ENCODE measurements at places on chromosomes 6 and 20. TPM values are rescaled to one million over a fixed set of nuclear protein-coding genes. Genes with fewer than 3 reads are reported as not detected.
A peak's percentile ranks its signal among the peaks of the same experiment; 100 is the strongest.

DNA sequence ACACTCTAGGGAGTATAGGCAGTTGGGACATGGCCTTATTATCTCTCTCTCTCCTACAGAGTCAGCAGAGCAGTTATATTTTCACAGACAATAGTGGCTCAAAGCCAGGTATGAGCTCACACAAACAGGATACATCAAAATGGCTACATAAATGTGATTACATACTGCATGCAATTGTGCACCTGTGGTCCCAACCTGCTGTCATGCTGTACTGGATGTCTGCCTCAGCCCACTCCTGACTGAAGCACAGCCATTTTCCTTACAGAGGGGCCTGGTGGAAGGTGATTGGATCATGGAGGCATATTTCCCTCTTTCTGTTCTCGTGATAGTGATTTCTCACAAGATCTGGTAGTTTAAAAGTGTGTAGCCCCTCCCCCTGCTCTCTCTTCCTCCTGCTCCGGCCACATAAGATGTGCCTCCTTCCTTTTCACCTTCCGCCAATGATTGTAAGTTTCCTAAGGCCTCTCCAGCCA, 37.0 kb upstream of the SAMHD1 start:
- H3K4me1 ChIP-seq, result peaks cover 6% of the 10 kb centered on the region
- no peaks in the 10 kb centered on the region for H3K36me3 ChIP-seq
- H3K27me3 ChIP-seq, result no peaks in the 10 kb centered on the region
- H3K27ac ChIP-seq, result no peak overlapping the region
- H3K4me3 ChIP-seq, result no peak overlapping the region
- no peak for DNase-seq

- no peaks in the 10 kb centered on the region for H3K27me3 ChIP-seq
- no peak overlapping the region for H3K4me3 ChIP-seq
- no peak overlapping the region for H3K27ac ChIP-seq
- DNase-seq, result no peak
These were observed 10.8 kb upstream of the PXDC1 start for GRCh38 chr6:3762359-3762758.

DNA sequence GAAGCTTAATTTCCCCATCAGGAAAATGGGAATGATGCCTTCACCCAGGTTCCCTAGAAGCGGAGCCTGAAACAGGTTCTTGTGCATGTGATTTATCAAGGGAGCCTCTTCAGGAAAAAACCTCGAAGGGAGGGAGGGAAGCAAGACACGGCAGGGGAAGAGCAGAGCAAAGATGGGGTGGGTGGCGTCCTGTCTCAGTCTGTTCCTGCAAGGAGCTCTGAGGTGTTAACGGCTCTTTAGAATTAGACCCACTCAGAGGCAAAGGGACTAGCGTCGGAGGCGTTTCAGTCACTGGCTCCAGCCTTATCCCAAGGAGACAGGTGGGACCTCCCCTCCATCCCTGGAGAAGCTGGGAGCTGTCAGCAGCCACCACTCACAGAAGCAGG, 15.6 kb upstream of the UBE2V1 start:
- H3K4me1 ChIP-seq, result no peaks in the 10 kb centered on the region
- H3K27me3 ChIP-seq, result no peaks in the 10 kb centered on the region
- no peak overlapping the region for H3K27ac ChIP-seq

DNA sequence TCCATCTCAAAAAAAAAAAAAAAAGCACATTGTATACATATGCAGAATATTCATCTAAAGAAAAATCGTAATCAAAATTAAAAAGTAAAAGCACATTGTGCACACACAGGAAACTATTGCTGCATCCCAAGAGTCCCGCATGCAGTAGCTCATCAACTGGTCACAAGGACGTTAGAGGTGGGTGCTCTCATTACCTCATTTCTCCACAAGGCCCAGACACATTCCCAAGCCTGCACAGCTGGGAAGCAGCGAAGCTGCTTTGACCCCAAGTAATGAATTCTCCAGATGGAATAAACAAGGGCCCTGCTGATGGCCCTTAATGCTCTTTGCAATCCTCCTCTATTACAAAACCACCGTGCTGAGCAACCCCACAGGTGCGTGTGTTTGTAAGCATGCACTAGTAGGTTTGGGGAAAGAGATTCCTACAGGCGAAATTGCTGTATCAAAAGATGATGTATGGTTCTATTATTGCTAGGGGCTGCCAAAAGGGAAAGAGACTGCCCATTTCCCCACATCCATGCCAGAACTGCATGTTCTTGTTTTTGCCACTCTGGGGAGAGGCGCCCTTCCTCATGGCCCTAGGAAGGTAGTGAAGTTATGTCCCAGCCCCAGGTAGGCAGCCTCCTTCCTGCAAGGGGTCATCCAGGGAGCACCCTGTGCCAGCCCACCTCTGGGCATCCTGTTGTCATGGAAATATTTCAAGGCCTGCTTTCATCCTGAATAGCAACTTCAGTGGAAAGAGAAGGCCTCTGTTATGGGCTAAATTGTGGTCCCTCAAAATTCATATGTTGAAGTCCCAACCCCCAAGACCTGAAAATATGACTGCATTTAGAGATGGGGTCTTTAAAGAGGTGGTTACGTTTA, 34.6 kb upstream of the PTGIS start:
- H3K27me3 ChIP-seq, result no peaks in the 10 kb centered on the region
- no peak overlapping the region for H3K4me3 ChIP-seq
- no peaks in the 10 kb centered on the region for H3K4me1 ChIP-seq
- DNase-seq, result no peak
- no peak overlapping the region for H3K27ac ChIP-seq

- no peaks in the 10 kb centered on the region for H3K36me3 ChIP-seq
- H3K4me3 ChIP-seq, result peak overlapping the region; percentile 29
- peaks cover 30% of the 10 kb centered on the region for H3K4me1 ChIP-seq
- H3K27me3 ChIP-seq, result peaks cover 61% of the 10 kb centered on the region
- no peak overlapping the region for H3K27ac ChIP-seq
These were observed 810 bp downstream of the LAMP5 start for GRCh38 chr20:9515214-9515585.

GRCh38 chr6:155530219-155530834, 74.7 kb upstream of the NOX3 start:
- H3K27ac ChIP-seq, result no peak overlapping the region
- no peaks in the 10 kb centered on the region for H3K27me3 ChIP-seq
- peaks cover 21% of the 10 kb centered on the region for H3K4me1 ChIP-seq
- no peak overlapping the region for H3K4me3 ChIP-seq
- DNase-seq, result no peak

- H3K27ac ChIP-seq, result peak overlapping the region; percentile 48
- H3K4me1 ChIP-seq, result peaks cover 12% of the 10 kb centered on the region
- H3K4me3 ChIP-seq, result no peak overlapping the region
- H3K36me3 ChIP-seq, result no peaks in the 10 kb centered on the region
- DNase-seq, result no peak
These were observed 46.4 kb upstream of the NT5E start for GRCh38 chr6:85403331-85404015.

DNA sequence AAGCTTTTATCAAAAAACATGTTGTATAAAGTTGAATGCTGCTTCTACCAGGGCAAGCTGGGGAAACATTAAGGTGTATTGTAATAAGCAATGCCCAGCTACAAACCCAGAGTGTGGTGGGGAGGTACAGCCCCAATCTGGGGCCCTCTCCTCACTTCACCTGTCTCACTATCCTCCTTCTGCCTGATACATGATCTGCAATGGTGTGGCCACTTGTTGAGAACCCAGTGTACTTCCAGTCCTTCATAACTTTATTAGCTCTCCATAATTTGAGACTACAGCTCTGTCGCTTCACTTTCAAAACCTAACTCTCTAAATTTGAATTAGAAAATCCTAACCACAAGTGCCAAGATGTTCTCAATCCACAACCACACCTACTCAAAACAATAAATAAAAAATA, 84.9 kb downstream of the EPB41L2 start:
- H3K4me1 ChIP-seq, result peaks cover 26% of the 10 kb centered on the region
- no peaks in the 10 kb centered on the region for H3K27me3 ChIP-seq
- no peak overlapping the region for H3K4me3 ChIP-seq
- H3K27ac ChIP-seq, result no peak overlapping the region
- DNase-seq, result no peak

DNA sequence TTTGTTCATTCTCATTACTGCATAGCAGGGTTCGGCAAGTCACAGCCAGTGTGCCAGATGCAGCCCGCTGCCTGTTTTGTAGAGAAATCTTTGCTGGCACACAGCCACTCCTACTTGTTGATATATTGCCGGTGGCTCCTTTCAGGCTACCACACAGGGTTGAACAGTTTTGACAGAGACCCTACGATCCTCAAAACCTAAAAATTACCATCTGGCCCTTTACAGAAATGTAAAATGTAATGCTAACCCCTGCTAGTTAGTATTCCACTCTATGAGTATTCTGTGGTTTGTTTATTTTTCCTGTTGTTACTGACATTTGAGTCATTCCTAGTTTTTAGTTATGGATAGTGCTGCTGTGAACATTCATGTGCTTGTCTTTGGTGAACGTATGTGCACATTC, 11.5 kb downstream of the DHX35 start:
- no peaks in the 10 kb centered on the region for H3K4me1 ChIP-seq
- no peaks in the 10 kb centered on the region for H3K27me3 ChIP-seq
- no peak overlapping the region for H3K4me3 ChIP-seq
- H3K27ac ChIP-seq, result no peak overlapping the region
- DNase-seq, result no peak

DNA sequence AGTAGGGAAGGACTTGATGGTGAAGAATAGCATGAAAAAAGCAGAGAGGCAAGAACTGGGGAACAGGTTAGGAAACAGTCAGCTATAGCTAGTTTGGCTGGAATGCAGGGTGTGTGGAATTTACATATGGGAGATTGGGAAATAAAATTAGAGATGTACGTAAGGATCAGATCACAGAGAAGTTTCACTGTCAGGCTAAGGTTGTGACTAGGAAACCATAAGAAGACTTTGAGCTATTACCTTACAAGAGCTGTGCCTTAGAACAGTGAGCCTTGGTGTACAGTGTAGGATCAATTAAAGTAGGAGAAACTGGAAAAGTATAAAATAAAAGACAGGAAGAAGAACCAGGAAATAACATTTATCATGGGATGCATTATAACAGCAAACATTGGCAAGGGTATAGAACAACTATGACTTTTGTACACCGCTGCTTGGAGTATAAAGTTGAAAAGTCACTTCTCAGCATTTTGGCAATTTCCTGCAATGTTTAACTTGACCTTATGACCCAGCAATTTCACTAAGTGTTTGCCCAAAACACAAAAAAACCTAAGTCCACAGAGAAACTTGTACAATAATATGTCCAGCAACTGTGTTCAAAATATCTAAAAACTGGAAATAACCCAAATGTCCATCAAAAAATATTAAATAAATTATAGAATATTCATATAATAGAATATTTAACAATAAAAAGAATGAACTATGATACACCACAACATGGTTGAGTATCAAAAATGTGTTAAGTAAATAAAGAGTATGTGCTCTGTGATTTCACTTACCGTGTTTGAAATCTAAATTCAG, 31.2 kb upstream of the SPTLC3 start:
- no peaks in the 10 kb centered on the region for H3K4me1 ChIP-seq
- no peak for DNase-seq

GRCh38 chr6:22471132-22471690, 98.2 kb upstream of the HDGFL1 start:
- H3K27ac ChIP-seq, result peak overlapping the region; percentile 2
- peak; percentile 54 for DNase-seq
- H3K4me3 ChIP-seq, result no peak overlapping the region
- peaks cover 25% of the 10 kb centered on the region for H3K4me1 ChIP-seq
- H3K36me3 ChIP-seq, result no peaks in the 10 kb centered on the region

- DNase-seq, result no peak
- H3K27ac ChIP-seq, result no peak overlapping the region
- no peak overlapping the region for H3K4me3 ChIP-seq
- H3K27me3 ChIP-seq, result no peaks in the 10 kb centered on the region
These were observed 68.2 kb downstream of the PXDC1 start for GRCh38 chr6:3683331-3683730.

GRCh38 chr6:129609635-129610034, 100.3 kb downstream of the ARHGAP18 start:
- H3K27ac ChIP-seq, result no peak overlapping the region
- no peaks in the 10 kb centered on the region for H3K27me3 ChIP-seq
- H3K36me3 ChIP-seq, result peaks cover 53% of the 10 kb centered on the region
- no peak overlapping the region for H3K4me3 ChIP-seq
- no peak for DNase-seq

- H3K27me3 ChIP-seq, result no peaks in the 10 kb centered on the region
- no peak for DNase-seq
- no peaks in the 10 kb centered on the region for H3K36me3 ChIP-seq
These were observed 436.7 kb downstream of the RNF144B start for GRCh38 chr6:18823782-18824386.

DNA sequence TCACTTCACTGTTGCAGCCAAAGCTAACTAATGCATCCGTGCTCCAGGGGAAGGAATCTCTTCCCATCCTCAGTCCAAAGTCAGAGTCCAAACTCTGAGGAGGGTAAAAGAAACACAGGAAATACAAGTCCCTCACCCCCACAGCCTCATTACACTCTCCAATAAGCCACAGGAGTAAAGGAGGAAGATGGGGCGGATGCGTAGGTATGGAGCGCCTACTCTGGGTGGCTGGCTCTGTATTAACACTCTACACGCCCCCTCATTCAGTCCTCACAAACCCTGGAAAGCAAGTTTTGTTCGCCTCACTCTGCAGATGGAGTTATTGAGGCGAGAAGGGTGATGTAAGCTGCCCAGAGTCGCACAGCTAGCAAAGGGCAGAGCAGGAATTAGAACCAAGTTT, 242.9 kb downstream of the NRN1 start:
- peaks cover 14% of the 10 kb centered on the region for H3K4me1 ChIP-seq
- no peak overlapping the region for H3K4me3 ChIP-seq
- H3K27ac ChIP-seq, result no peak overlapping the region

DNA sequence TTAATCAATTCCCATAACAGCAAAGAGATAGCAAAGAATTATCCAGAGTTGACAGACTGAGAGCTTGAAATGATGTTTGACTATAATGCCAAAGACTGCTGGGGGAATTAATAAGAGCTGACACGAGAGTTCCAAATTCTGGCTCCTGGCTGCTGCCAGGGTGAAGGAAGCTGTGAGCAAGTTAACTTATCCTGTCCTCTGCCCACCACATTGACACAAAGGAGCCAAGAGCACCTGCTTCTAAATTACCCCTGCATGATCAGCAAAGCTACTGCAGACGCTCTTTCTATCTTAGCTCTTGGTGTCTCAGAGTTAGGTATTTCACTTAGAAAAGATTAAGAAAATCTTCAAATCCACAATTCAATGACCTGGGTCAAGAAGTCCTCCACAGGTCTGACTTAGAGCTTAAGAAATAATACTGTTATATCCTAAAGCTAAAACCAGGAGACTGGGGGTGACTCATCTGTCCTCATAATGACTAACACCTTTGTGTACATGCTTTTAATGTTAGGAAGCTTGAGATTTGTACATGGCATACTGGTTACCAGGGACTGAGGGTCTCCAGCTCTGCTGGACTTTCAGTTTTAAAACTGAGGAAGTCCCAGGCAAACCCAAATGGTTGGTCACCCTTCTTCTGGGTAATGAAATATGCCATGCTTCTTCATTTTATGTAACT, 13.2 kb upstream of the FRK start:
- H3K4me3 ChIP-seq, result no peak overlapping the region
- no peaks in the 10 kb centered on the region for H3K27me3 ChIP-seq
- H3K36me3 ChIP-seq, result no peaks in the 10 kb centered on the region
- H3K4me1 ChIP-seq, result no peaks in the 10 kb centered on the region

- no peaks in the 10 kb centered on the region for H3K4me1 ChIP-seq
- DNase-seq, result no peak
- no peaks in the 10 kb centered on the region for H3K27me3 ChIP-seq
- no peak overlapping the region for H3K4me3 ChIP-seq
- H3K36me3 ChIP-seq, result no peaks in the 10 kb centered on the region
These were observed 192.7 kb downstream of the RNF144B start for GRCh38 chr6:18579869-18580268.

Gene GJA1
- 64.1 TPM for total RNA-seq

Gene TMEM217
- 1.1 TPM for total RNA-seq

Gene HUS1B
- 1.1 TPM for total RNA-seq

Data from lower lobe of right lung (tissue), 2 donors.